ENCODE measurements at places on chromosomes 1 and 21.

GRCh38 chr21:38244885-38245869 is 11.6 kb upstream of the KCNJ15 start:
- peak; percentile 65 for DNase-seq

DNA sequence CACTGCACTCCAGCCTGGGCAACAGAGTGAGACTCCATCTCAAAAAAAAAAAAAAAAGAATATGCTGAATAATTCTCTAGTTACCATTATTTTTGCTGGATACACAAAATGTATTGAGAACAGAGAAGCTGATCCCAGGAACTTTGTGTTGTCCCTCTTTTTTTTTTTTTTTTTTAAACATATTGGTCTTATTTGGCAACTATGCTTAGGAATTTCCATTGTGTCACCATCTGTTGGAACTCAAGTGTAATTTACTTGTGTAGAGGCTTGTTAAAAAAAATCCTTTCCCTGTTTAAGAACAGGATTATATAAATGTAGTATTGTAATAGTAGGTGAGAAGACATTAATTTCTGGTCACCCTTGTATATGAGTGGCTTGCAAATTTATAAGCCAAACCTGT is 28.6 kb downstream of the CAMSAP2 start:
- DNase-seq, result no peak

GRCh38 chr1:53090227-53091147 is 28.5 kb downstream of the PODN start:
- no peak for DNase-seq

DNA sequence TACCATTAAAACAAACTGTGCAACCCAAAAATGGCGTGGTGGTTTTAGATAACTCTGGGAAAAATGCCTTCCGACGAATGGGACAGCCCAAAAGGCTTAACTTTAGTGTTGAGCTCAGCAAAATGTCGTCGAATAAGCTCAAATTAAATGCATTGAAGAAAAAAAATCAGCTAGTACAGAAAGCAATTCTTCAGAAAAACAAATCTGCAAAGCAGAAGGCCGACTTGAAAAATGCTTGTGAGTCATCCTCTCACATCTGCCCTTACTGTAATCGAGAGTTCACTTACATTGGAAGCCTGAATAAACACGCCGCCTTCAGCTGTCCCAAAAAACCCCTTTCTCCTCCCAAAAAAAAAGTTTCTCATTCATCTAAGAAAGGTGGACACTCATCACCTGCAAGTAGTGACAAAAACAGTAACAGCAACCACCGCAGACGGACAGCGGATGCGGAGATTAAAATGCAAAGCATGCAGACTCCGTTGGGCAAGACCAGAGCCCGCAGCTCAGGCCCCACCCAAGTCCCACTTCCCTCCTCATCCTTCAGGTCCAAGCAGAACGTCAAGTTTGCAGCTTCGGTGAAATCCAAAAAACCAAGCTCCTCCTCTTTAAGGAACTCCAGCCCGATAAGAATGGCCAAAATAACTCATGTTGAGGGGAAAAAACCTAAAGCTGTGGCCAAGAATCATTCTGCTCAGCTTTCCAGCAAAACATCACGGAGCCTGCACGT is 82.1 kb downstream of the PRDM2 start:
- no peak for DNase-seq

DNA sequence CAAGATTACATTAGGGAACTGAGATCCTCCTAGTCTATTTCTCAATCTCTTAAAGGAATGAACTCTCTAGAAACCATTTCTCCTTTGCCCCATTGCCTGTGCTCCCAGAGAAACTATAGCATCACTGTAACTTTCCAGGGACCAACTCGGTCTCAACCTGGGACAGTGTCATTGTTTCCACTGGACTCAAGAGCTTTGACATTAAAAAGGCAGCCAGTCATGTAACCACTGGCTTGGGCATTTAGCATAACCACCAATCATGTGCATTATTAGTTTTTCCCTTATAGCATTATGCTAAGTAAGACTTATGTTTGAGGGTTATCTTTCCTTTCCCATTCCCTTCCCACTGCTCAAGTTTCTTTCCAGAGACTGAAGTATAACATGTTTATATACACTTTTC is 18.2 kb downstream of the TEX38 start:
- no peak for DNase-seq

DNA sequence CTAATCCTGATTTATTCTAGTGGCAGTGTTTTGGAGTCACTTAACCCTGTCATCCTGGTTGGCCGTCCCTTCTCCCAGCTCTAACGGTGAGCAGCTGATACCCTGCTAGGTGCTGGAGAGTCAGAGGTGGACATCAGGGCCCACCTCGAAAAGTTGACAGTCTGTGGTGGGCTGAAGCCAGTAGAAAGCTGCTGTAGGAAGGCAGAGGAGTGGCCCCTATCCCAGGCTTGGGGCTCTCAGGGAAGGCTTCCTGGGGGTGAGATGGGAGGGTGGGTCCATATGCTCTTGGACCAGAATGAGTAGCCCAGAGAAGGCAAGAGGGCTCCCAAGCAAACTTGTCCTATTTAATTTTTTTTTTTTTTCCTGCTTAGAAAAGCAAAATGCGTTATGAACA is 475 bp upstream of the RPL5 start:
- peak; percentile 40 for DNase-seq

- no peak for DNase-seq
These were observed 361.1 kb downstream of the TGFB2 start for GRCh38 chr1:218705911-218706893.

DNA sequence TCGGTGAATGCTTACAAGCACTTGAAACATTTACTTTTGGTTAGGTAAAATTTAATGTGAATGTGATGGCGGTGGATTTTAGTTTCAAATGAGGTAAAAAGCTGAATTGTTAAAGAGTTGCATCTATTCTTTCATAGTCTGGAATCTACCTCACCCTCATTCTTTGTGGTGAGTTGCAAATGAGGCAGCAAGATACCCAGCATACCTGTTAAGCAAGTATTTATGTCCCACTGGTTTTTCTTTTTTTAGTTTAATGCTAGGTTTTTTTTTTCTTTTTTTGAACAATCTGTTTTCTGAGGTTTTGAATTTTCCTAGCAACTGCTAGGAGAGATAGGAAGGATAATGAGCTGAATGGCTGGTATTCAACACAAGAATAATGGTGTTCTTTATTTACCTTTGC is 127.9 kb upstream of the CACYBP start:
- no peak for DNase-seq

DNA sequence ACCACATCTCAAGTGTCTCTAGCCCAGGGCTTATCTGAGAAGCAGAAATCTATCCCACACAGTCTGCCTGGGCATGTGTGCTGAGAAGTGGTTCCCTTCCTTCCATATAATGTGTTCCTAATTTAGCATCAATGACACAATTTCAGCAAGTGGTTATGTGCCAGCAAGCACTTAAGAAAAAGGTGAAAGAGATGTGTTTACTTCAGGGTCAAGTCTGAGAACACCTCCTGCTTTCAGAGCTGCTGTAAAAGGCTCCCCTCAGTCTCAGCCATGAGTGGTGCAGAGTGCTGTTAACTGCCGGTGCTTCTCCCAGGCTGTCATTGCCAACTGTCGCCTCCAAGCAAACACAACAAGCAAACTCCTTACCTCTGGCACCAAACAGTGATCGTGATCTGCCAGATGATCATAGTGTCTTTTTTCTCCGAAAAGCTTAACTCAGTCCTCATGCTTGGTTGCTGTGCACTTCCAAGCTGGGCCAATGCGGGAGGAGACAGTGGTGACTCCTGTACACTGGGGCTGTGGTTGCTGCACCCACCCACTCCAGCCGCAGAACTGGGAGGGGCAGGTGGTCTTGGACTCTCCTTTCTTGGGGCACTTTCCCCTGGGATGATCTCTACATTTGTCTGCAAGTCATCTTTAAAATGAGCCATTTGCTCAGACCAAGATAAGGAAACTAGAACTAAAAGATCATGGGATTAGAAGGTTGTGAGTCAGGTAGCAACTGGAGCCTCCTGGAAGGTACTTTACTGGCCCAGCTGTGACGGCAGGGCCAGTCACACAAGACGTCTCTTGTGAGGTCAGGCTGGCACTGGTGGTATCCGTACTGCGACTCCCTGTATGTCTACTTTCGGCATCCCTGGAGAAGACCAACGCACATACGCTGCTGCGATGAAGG is 32.4 kb downstream of the ATP1A1 start:
- DNase-seq, result no peak

DNA sequence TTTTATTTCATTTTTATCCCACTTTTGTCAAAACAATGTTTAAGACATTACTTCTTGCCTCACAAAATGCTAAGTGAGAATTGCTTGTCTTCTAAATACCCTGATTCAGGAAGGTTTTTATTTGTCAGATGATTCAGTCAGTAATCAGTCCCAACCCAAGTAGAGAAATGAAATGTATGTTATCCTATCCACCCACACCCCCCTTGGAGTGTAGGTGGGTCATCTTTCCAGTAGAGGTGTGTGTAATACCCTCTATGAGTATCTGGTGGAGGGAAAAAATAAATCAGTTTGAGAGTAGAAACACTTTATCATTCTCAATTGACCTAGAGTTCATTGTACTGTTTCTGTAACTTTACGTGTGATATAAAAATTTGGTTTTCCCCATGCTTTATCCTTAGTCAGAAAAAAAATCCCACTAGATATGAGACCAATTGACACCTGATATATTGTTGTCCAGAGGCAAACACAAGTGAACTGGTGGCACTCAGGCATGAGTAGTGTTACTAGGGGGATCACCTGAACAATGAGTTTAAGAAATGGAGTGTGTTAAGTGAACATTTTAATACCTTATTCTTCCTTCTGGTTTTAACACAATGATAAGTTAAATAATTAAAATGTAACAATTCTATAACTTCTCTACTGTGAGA is 153.8 kb upstream of the C1orf105 start:
- no peak for DNase-seq

DNA sequence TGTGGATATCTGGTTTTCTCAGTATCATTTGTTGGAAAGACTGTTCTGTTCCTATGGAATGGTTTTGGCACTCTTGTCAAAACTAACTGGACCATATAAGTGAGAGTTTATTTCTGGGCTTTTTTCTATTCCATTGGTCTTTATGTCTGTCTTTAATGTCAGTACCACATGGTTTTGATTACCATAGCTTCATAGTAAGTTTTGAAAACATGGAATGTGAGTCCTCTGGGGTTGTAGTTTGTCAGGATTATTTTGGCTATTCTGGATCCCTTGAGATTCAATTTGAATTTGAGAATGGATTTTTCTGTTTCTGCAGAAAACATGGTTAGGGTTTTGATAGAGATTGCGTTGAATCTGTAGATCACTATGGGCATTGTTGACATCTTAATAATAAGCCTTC is 107.9 kb downstream of the ZFYVE9 start:
- DNase-seq, result no peak

GRCh38 chr1:232904566-232904965 is 45.8 kb upstream of the NTPCR start:
- no peak for DNase-seq

GRCh38 chr1:207002724-207003146 is 29.8 kb downstream of the C1orf116 start:
- DNase-seq, result no peak

DNA sequence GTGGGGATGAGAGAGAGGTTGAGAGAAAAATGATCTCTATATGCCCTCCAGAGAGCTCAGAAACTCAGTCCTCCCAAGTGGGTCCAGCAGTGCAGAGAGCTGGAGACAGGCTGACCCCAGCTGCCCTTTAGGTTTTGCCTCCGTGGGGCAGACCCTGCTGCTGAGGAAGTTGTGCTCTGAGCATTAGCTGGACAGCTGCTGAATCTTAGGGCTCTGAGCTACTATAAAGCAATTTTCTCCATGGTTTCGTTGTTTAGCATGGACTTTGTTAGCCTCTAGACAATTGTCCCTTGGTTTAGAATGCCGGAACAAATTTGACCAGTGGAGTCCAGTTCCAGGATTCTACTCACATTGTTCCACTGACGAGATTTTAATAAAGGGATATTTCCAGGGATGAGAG is 22.1 kb downstream of the BATF3 start:
- no peak for DNase-seq

- DNase-seq, result no peak
These were observed 23.5 kb upstream of the LMO4 start for GRCh38 chr1:87305151-87305550.

GRCh38 chr21:17757671-17758070 is 61.5 kb downstream of the C21orf91 start:
- DNase-seq, result no peak

Data from activated T-cell treated with anti-CD3 and anti-CD28 coated beads, Interleukin-2, amount 50 U/mL, for 24 hours (primary cell).